ENCODE measurements at places on chromosomes 16 and 17.

- DNase-seq = no peak
Observed at GRCh38 chr17:77222356-77222755, 81.6 kb downstream of the SEC14L1 start.

GRCh38 chr17:48623583-48623982 lies 2.6 kb downstream of the HOXB9 start:
- DNase-seq = no peak

GRCh38 chr16:77723108-77723514 lies 797 bp downstream of the NUDT7 start:
- no peak for DNase-seq

DNA sequence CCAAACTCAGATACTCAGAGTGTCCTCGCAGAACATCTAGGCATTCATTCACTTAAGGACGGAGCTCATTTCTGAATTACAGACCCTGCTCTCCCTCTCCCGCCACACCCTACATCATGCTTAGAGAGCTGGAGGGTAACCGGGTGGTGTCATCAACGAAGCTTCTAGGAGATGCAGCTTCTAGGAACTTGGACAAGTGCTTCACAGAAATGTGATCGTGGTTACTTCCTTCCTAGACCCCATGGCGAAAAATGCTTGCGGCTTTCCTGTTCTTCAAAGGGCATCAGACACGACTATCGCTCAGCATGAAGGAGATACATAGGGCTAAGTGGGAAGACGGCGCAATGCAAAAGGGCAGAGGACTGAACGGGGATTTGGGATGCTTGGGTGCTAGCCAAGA lies 126.8 kb downstream of the ZFHX3 start:
- no peak for DNase-seq

GRCh38 chr17:48567209-48567608 lies 10.9 kb downstream of the HOXB4 start:
- no peak for DNase-seq

GRCh38 chr17:49676276-49676868 lies 1.5 kb downstream of the SPOP start:
- DNase-seq = no peak

- no peak for DNase-seq
Observed at GRCh38 chr16:86755571-86756006, 177.2 kb downstream of the FOXL1 start.

GRCh38 chr17:27497696-27498095 lies 41.4 kb downstream of the KSR1 start:
- DNase-seq = peak; percentile 76

- no peak for DNase-seq
Observed at GRCh38 chr16:55508941-55509931, at the start of gene LPCAT2. Gene LPCAT2 (plus strand): TSS chr16:55509072. CDS start chr16:55509182, 110 bp downstream.

- no peak for DNase-seq
Observed at GRCh38 chr16:29849505-29849904, 13.5 kb downstream of the CDIPT start.

GRCh38 chr17:11719856-11720255 lies 121.6 kb downstream of the DNAH9 start:
- DNase-seq = no peak

DNA sequence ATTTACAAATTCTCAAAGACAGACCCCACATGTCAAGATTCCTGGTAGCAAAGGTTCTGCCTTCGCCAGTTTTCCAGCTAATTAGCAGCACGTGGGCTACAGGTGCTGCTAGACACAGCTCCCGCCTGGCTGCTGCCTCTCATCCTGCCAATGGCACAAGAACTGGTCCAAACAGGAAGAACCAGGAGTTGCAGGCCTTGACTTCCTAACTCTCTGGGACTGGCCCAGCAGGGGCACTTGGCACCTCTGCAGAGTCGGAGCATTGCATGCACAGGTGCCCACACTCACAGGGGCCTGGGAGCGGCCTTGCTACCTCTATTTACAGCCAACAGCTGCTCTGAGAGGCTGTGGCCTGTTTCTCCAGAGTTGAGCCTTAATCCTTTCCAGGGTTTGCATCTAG lies 39.6 kb downstream of the TK2 start:
- DNase-seq = no peak

GRCh38 chr17:4409659-4410058 lies 24.1 kb upstream of the SPNS3 start:
- DNase-seq = no peak

- DNase-seq = no peak
Observed at GRCh38 chr17:72004611-72005331, 116.0 kb upstream of the SOX9 start.

Measured in NCI-H526 (cell line).